ENCODE measurements at places on chromosomes 12 and 14.

DNA sequence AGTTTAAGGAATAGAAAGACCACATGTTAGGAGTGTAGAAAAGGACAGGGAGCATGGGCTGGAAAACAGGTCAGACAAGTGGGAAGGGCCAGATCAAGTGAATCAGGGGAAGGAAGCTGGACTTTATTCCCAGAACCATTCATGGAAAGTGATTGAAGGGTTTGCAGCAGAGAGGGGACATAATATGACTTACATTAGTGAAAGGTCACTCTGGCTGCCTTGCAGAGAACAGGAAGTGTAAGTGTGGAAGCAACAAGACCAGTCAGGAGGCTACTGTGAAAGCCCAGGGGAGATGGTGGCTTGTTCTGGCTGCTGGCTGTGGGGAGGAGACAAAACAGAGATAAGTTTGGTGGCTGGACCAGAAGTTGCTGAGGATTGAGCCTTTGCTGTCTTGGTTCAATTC is 69.1 kb downstream of the VCPKMT start:
- DNase-seq, result no peak

DNA sequence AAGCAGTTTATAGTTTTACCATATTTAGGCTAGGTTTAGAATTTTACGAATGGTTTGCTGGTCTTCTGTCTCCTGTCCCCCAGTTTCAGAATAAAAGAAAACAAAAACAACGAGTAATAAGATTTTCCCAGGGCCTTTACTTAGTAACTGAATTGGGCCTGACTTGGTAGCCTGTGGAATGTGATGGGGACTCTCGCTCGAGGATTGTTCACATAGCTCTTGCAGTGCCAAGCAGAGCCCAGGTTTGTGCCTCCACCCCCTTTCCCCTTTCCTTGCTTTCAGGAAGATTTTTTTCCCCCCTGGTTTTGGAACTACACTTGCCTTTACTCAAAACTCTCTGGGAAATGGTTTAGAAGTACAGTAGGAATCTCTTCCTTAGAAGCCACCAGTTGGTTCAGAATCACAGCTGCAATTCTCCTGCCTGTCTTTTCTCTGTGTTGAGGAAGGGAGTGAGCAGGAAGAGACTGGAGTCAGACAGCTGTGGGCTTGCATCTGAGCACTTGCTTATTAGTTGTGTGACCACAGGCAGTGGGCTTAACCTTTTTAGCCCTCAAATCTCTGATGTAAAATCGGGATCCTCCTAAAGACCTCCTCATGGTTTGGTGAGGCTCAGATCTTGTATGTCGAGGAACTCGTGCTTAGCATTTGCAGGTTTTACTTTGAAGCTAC is 501.2 kb downstream of the PCNX1 start:
- no peak for DNase-seq

DNA sequence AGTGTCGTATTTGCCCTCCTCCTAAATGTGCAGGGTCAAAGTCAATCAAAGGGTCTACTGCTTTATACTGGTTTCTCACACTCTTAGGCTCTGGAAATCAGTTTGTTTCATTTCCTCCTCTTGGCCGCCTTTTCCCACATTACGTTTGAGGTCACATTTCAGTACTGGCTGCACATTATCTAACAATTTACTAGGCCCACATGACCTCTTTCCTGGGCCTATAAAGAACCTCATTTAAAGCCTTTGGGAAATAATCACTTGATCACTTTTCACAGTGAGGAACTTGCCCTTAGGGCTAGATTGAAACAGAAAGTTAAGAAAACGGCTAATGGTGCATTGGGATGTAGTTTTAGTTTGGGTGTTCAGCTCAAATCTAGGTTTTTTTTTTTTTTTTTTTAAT is 497.5 kb downstream of the RERGL start:
- no peak for DNase-seq

- DNase-seq, result no peak
Measured at GRCh38 chr12:123141615-123142517, 9.0 kb downstream of the PITPNM2 start.

DNA sequence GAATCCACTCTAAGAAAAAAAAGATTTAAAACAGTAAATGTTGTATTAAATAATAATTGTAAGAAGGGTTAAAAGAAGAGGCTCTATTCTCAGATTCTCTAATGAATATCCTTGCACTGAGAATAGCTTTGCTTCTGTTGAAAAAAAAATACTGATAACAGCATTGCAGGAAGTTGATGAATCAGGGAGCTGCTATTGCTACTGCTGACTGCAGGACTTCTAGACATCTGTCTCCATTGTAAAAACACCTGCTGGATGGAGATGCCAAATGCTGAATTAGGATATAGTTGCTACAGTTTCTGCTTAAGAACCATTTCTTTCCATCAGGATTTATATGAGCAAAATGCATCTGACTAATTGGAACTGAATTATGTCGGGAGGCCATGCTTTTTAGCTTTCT is 50.3 kb upstream of the ANP32D start:
- no peak for DNase-seq

DNA sequence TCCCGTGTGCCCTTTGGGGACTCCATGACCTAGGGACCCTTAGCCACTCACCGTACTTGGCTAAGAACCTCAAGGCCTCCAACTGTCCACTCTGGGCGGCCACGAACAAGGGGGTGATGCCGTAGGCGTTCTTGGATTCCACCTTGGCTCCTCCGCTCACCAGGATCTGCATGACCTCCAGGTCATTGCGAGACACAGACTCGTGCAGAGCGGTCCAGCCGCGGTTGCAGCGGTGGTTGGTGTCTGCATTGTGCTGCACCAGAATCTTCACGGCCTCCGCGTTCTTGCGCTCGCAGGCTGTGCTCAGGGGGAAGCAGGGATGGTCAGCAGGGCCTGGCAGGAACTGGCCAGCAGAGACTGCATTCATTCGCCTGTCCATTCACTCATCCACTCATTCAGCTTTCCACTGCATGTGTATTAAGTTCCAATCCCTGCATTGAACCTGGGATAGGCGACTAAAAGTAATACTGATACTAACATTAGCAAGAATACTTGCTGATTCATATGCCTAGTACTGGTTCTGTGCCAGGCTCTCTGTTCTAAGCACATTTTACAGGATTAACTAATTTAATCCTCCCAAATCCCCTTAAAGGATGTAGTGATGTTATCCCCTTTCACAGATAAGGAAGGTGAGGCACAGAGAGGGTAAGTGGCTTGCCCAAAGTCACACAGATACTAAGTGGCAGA is 23.9 kb downstream of the FAM181A start:
- no peak for DNase-seq

- no peak for DNase-seq
Measured at GRCh38 chr12:118190266-118190665, 54.3 kb downstream of the PEBP1 start.

DNA sequence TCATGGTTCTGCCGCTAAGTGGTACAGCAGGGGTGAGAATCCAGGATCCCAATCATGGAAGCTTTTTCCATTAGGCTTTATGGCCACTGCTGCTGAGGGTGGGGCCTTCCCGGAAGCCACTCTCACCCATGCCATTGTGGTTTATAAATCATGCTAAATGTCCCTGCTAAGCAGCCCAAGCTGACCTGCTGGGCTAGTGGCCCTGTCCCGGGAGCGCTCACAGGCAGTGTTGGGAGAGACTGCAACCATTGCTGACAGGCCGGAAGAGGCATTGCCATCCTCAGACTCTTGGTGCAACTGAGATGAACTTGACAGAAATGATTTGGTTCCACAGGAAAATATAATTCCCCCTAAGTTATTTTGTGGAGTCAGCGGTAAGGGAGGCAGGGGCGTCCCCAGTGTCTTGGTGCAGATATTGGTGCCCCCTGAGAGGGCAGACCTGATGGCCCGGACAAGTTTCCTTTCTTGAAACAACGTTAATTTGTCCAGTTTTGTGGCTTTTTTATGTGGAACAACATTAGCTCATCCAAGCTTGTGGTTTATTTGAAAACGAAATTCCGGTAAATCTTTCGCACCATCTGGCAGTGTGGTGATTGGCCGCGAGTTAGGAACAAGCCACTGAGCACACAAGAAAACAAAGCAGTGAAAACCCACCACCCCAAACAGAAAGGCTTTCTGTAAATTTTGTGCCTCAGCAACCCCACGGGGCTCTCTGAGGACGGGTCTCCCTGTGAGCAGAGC is 82.3 kb downstream of the SSPN start:
- DNase-seq, result no peak

DNA sequence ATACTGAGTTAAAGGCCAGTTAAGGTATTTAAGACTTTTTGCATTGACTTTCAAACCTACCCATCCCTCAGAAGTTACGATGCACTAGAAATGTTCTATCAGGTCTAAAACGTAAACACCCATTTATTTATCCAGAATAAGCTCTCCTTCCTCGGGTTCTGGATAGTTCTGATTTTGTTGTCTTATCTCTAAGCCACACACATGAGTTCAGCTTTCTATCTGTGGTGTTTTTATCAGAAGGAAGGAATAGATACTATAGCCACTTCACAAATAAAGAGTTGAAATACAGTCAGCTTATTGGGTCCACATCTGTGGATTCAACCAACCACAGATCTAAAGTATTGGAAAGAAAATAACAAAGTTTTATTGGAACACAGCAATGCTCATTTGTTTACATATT is 5.4 kb downstream of the SFSWAP start:
- no peak for DNase-seq

- no peak for DNase-seq
Measured at GRCh38 chr12:93772003-93772700, 95.0 kb downstream of the CRADD start.

DNA sequence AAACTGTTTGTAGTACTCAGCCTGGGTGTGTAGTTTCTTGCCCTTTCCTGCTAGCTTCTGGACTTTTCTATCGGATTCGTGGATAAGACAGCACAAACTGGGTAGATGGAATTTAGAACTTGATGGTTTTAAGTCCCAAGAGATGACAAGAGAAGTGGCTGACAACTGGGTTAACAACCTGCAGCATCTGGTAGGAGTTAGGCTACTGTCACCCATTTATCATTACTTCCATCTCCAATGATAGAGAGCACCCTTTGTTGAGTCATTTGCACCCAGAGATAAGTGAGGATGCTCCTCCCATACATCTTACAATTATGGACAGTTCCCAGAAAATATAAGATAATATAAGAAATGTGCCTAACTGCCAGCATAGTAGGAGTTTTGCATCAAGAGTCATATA is 50.2 kb upstream of the FLRT2 start:
- DNase-seq, result no peak

DNA sequence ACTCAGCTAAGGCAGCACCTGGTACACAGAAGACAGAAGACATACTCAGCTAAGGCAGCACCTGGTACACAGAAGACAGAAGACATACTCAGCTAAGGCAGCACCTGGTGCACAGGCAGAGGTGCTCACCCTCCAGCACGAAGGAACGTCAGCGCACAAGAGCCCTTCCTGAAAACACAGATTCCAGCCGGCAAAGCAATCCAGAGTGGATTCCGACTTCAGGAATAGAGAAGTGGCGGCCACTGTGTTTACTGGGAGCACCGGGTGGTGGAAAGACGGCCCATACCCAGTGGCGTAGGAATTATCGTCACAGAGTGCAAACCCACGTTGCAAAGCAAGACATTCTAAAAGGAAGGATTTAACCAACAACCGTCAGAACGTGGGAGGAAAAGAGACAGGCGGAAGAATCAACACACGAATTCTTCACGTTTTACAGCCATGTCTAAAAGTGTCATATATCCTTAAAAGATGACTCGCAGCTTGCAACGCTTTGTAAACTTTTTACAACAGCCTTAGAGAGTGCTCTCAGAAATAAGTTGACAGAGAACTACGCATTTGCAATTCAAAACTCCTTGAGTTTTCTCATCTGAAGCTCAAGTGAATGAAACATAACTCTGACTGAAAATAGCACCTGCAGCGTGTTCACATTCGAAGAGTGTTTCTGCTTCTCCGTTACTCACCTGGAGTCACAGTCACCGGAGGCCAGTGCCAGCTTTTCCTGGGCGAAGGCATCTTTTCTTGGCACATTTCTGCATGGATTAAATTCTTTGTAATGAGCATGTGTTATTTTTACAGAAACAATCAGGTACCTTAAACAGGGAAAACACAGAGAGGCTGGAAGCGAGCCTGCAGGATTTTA is 55.8 kb upstream of the GALNT9 start:
- no peak for DNase-seq

- DNase-seq, result no peak
Measured at GRCh38 chr12:94872671-94872970, 130.9 kb downstream of the NDUFA12 start.

GRCh38 chr12:50387487-50387886 is 8.9 kb downstream of the FAM186A start:
- DNase-seq, result no peak

DNA sequence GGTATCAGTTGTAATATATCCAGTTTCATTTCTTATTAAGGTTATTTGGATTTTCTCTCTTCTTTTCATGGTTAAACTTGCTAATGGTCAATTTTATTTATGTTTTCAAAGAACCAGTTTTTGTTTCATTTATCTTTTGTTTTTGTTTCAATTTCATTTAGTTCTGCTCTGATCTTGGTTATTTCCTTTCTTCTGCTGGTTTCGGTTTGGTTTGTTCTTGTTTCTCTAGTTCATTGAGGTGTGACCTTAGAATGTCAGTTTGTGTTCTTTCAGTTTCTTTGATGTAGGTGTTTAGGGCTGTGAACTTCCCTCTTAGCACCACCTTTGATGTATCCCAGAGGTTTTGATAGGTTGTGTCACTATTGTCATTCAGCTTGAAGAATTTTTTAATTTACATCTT is 145.6 kb upstream of the SLCO1B1 start:
- DNase-seq, result no peak

- DNase-seq, result no peak
Measured at GRCh38 chr12:88258396-88258795, 116.3 kb downstream of the TMTC3 start.

GRCh38 chr14:104385531-104386101 is 193.9 kb upstream of the C14orf180 start:
- DNase-seq, result no peak

GRCh38 chr14:93114713-93115068 is 1.0 kb downstream of the ITPK1 start:
- DNase-seq, result no peak

GRCh38 chr12:85006206-85006605 is 29.9 kb downstream of the TSPAN19 start:
- no peak for DNase-seq

DNA sequence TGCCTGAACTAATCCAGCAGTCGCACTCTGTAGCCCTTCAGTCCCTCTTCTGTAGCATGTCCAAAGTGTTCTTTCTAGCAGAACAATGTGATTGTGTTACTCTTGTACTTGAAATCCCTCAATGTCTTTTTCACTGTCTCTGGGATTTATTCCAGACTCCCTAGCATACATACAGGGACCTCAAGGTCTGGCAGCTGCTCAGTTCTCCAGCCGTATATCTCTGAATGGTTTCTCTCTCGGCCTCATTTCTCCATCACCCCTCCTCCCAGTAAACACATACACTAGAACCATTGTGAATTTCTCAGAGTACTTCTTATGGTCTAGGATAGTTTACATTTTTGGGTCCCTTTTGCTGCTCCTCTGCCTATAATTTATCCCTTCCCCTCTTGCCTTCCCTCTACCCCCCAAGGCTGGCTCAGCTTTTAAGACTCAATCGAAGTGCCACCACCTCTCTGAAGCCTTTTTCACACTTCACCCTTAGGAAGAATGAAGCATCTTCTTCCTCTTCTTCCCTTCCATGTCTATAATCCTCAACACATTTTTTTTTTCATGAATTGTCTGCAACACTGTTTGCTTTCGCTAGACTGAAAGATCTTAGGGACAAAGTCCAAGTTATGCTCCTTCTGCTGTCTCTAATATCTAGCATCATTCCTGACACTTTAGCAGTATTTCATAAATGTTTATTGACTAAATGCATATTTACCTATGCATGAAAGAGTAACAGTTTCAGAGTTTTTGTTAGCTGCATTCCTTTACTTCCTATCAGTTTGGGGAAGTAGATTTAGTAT is 446.1 kb downstream of the ZFP36L1 start:
- DNase-seq, result no peak

Measured in CD4-positive, alpha-beta T cell treated with Interleukin-6 at 100 ng/mL for 8 hours (primary cell).